ENCODE measurements at places on chromosomes 7 and 10.

- DNase-seq: no peak
These were observed 82.7 kb downstream of the FAM204A start for GRCh38 chr10:118259288-118259906.

DNA sequence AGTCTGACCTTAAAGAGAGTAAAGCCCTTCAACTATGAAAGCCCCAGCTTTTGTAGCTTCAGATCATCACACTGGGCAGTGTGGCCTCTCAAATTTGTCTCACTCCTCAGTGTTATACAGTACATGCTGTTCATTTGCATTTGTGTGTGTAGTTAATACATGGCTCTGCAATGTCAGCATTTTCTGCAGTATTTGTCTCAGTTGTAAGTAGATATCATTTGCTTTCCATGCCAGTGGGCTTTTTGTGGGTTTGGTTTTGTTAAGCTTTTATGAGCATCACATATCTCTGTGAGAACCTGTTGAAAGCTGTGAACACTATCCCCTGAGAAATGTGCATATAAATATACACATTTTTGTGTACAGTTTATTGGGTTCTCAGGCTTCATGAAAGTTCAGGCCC lies 57.0 kb downstream of the ZNF277 start:
- DNase-seq: no peak

DNA sequence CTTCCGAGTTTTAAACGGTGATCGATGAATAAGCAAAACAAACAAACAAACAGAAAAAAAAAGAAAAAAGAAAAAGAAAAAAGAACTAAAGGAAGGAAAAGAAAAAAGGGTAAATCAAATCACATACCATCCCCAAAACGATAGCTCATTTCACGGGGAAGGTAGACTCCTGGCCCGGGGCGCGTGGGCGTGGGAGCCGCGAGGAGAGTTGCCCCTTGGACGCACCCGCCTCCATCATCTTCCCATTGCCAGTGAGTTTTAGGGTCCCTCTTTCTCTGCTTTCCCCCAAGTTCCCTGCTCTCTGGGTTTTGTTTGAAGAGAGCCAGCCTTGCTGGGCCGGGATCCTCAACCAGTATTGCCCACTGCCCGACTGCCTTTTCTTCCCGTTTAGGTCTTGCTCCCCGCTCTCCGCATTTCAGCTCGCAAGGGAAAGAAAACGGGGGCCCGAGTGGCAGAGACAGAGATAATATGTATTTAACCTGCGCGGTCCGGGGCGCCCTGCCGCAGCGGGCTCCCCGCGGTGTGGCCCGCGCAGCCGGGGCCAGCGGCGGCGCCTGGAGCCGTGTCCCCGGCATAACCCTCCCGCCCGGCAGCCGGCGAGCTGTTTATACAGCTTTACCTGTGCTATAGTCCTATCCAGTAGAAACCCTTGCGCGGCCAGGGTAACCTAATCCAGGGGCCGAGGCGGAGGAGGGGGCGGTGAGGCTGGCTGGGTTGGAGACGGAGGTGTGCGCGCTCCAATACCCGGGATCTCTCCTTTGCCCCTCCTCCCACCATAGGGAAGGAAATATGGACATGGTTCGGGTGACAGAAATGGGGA lies 5.2 kb upstream of the GATA3 start:
- no peak for DNase-seq

- no peak for DNase-seq
These were observed 52.3 kb upstream of the MSMB start for GRCh38 chr10:46098386-46098785.

DNA sequence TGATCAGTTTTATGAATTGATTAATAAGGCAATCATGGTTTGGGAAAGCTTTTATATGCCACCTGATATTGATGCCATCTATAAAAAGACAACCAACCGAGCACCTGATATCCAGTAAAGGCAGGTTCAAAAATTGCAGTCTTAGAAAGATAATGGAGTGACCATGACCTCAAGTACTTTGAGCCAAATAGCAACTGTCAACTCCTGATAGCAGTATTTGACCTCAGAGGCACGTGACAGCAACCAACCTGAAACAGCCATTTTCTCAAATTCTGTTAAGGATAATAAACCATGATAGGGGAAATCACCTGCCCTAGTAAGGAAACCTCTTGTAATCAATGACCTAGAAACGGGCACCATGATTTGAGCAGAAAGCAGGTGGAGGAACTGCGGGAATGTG lies 77.1 kb upstream of the NFE2L3 start:
- DNase-seq: no peak

GRCh38 chr7:149772241-149772955 lies 990 bp downstream of the ZNF467 start:
- DNase-seq: no peak

DNA sequence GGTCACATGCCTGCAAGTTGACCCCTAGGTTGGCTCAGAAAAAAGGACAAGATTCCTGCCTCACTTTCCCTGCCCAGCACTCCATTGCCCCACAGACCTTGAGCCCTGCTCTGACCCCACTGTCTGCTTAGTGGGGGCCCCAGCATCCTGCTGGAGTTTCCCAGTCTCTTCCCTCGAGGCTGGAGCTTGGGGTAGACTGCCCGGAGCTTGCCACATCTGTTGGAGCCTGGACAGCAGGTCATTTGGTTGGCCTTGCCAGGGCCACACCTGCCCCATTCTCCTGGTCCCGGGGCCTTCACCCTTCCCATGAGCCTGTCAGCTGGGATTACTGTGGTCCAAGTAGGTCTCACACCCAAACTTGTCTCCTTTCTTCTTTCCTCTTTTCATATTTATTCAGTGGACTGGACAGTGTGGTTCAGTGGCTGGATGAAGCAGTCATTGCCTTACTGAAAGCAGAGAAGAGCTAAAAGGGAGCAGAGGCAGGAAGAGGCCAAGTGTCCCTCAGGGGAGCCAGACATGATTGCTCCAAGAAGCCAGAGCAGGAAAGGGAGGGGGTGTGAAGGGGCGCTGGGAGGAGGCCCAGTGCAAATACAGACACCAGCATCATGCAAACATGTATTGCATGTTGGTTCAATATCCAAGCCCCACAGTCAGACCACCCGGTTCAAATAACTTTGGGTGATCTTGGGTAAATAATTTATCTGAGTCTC lies 56.2 kb upstream of the CACUL1 start:
- DNase-seq: no peak

Data from AG04450 (cell line).